ENCODE measurements at places on chromosomes 13 and 19.
A peak's percentile ranks its signal among the peaks of the same experiment; 100 is the strongest.

DNA sequence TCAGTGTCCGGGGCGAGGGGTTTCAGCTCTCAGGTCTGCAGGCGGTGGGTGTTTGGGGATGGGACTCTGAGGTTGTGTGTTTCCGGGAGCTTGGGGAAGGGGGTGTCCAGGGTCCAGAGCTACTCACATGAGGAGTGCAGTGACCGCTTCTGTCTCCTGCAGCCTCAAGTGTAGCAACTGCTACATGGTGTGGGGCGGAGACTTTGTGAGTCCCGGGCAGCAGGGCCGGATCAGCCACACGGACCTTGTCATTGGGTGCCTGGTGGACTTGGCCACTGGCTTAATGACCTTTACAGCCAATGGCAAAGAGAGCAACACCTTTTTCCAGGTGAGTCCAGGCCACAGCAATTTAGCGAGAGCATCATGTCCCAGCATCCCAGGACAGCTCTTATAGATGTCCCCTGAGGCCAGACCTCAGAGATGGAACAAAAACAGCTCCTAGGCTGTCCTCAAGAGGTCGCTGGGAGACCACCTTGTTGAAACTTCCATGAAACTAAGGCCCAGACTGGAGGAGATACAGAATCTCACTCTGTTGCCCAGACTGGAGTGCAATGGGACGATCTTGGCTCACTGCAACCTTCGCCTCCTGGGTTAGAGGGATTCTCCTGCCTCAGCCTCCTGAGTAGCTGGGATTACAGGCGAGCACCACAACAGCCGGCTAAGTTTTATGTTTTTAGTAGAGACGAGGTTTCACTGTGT lies 44.9 kb downstream of the RYR1 start:
- DNase-seq: peak; percentile 19

- DNase-seq: no peak
Observed at GRCh38 chr19:45177817-45178261, at the start of gene TRAPPC6A. Gene TRAPPC6A (minus strand): TSS chr19:45178237. CDS start chr19:45178218, 19 bp downstream.

- no peak for DNase-seq
Observed at GRCh38 chr19:35337097-35337983, 8.4 kb downstream of the CD22 start.

DNA sequence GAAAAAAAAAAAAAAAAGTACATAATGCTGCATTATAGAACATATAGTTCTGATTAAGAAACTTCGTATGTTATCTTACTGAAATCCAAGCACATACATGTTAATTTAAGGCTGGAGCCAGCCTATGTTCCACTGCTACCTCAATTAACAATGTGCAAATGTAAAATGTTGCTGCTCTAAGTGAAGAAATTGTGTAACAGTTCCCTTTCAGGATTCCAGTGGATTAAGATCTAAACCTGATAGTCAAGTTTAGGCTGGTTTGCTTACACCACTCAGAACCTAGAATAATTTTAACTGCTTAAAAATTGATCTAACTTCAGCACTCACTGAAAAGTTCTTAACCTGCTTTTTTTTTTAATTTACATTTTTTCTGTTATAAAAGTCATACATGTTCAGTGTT lies 4.2 kb downstream of the VPS36 start:
- DNase-seq: no peak

DNA sequence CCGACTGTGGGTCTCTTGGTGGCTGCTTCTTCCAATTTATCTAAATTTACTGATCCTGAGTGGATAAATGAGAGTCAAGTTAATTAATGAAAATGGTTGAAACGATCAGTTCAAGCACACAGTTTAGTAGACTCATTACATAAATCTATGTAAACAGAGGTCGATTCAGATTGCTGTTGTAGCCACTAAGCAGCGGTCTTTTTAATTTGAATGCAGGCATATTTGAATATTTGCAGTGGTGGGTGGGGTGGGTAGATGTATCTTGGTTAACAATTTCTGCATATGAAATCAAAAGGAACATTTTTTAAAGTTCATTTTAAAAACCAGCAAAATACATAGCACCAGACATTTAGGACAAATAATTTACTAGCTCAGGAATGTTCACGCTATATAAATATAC lies 325.9 kb downstream of the KLF12 start:
- DNase-seq: no peak

DNA sequence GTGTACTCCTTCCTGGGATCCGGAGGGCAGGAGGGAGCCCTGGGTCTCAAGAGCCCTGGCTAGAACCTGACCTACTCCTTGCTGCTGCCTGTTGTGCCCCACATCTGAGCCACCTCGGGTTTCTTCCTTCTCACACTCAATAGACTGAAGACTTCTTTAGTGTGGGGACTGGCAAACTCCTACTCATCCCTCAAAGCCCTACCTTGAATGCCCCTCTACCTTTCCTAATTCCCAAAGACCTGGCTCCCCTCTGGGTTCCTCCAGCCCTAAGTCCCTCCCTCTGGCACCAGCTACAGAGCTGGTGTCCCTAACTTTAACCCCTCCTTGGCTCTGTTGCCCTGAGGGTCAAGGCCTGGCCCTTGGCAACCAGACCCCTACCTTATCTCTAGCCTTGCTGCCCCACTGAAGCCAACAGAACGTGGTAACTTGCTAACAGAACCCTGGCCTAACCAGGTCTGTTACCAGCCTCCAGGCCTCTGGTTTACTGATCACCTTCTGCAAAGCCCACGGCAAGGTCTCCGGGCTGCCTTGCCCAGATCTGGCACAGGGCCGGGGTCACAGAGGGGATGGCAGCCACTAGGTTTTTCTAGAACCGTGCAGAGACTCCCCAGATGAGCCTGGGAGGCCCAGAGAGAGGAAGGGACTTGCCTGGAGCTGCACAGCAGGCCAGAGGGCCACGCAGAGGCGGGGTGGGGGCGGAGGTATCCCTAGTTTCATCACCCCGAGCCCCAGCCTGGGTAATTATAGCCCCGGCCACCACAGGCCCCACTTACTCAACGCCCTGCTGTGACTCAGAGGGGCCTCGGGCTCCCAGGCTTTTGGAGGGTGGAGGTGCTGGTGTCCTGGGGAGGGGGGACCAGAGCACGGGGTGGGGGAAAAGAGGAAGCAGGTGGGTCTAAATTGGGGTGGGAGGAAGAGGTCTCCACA lies 15.3 kb downstream of the ZBTB7A start:
- DNase-seq: no peak

Measured in NCI-H524 (cell line).